ENCODE measurements at places on chromosomes 2 and 18.

- no peak for DNase-seq
Measured at GRCh38 chr2:20193185-20193584, 31.7 kb downstream of the SDC1 start.

GRCh38 chr2:58271826-58272225 is 30.7 kb upstream of the FANCL start:
- no peak for DNase-seq

DNA sequence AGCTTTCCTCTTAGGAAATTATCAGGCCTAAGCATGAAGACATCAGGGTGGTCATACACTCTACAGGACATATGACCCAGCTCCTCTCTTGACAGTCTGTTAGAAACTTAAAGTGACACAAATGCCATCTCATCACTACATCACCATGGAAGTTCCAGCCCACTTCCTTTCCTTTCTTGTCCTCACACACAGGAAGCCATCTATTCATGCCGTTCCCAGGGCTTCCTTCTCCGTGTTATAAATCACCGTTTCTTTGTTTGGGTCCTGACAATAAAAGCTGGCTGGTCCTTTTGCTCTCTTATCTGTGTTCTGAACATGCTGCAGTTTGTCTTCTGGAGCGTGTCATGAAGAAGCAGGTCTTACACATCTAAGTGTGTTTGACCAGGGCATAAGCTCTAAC is 692.1 kb upstream of the CELF4 start:
- DNase-seq: no peak

- DNase-seq: no peak
Measured at GRCh38 chr2:168849610-168850009, 40.6 kb downstream of the SPC25 start.

- DNase-seq: no peak
Measured at GRCh38 chr18:44986933-44987332, 306.2 kb downstream of the SETBP1 start.
